GM04503 (cell line): ENCODE measurements at places on chromosomes 5 and 9.
A peak's percentile ranks its signal among the peaks of the same experiment; 100 is the strongest.

- DNase-seq, result no peak
Measured at GRCh38 chr9:70410368-70410767, 4.1 kb downstream of the KLF9 start.

GRCh38 chr5:133298447-133298846, 246.6 kb downstream of the HSPA4 start:
- DNase-seq, result no peak

GRCh38 chr9:34443533-34443932, 14.8 kb downstream of the FAM219A start:
- DNase-seq, result no peak

- DNase-seq, result no peak
Measured at GRCh38 chr9:131629825-131630204, 84.5 kb downstream of the PRRT1B start.

DNA sequence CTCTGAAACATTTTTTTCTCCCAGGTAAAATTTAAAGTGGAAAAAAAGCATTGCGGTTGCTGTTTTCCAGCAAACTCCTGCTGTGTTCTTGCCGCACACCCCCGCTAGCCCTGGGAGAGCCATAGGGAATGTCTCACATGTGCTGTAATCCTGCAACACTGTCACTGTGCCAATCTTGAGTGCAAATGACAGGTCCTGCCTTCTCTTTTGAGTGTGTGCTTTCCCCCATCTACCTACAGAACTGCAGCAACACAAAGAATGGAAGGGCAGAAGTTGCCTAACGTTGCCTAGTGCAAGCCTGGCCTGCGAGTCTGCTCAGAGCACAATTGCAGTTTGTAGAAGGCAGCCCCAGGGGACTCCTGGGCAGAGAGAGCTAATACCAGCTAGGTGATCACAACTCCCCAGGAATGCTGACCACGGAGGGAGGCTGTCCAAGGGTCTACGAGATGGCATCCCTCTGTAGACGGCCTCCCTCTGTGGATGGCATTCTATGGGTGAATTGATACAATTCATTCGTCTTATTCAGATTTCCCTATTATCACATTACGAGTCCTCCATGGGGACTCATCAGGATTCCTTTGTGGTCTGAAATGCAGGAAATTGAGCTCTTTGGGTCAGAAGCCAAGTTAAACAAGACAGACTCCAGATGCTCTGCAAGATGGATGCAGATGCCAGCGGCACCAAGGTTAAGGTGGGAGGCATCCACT, 172.6 kb upstream of the S1PR3 start:
- peak; percentile 66 for DNase-seq

GRCh38 chr5:61401726-61402125, 69.7 kb downstream of the ZSWIM6 start:
- peak; percentile 31 for DNase-seq

DNA sequence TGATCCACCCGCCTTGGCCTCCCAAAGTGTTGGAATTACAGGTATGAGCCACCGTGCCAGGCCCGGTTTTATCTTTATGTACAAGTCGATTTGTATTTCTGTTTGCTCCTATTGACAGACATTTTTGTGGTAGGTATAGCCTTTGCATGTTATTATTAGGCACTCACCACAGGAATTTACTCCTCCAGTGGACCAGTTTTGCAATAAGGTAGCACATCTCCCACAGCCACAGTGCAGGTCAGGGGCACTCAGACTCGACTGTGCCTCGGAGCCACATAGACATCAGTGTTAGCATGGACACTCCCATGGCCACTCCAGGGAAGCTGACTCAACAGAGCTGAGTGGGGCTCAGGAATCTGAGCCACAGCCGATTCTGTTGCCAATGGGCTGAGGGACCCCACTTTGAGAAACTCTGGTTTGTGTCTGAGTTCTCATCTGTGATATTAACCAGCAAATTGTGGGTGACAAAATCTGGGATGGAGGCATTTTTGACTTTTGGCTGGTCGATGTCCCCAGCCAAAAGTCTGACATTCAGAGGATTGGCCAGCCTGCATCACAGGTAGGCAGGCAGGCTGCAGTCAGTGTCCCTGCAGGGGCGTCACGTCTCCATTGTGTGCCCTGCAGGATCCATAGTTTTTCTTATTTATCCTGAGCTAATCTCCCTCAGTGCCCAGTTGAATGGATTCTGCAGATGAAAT, 15.0 kb upstream of the SHB start:
- DNase-seq, result no peak

DNA sequence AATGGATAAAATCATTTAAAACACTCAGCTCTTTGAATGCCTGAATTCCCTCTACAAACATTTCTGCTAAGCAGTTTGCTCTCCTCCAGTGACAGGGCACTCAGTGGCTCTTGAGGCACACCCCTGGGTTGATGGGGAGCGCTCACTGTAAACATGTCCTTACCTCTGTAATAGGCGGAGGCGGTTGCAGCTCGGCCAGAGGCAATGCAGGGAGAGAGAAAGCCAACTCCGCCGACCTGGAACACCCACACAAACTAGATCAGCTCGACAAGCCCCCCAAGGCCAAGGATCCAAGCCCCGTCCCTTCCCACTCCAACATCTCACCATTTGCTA, 329 bp downstream of the CDC23 start:
- DNase-seq, result no peak

- no peak for DNase-seq
Measured at GRCh38 chr9:113682297-113682771, 193.8 kb upstream of the ZNF618 start.

- no peak for DNase-seq
Measured at GRCh38 chr5:72618708-72619107, 111.5 kb upstream of the ZNF366 start.

DNA sequence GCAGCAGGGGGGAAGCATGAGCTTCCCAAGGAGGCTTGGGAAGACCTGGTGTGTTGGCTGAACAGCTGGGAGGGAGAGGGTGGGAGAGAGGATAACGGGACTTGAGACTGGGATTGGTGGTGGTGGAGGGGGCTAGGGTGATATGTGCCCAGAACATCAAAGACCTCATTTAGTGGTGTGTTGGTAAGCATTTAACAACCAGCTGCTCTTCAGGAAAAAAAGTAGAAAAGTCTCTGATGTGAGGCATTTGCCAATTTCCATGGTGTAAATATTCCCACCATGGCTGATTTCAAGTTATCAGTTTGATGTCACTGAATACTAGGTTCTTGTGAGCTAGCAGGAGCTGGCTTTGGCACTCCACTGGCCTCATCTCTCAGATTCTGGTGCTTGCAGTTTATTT, 170.8 kb downstream of the MACROH2A1 start:
- no peak for DNase-seq

DNA sequence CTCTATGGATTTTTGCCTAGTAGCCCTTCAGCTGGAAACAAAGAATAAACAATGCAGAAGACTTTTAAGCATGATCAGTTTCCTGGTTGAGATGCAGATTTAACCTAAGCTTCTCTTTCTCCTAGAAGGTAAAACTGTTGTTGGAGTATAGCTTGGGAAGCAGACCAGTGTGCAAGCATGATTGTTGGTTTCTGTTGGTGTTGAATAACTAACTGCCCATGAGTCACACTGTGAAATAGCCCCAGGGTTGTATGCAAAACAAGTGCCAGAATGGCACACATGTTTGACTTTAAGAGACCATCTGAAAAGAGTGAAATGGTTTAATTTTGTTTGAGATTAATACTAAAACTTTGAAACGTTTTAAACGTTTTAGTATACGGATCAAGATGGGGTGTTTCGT, 227.1 kb downstream of the ARHGEF28 start:
- peak; percentile 38 for DNase-seq

DNA sequence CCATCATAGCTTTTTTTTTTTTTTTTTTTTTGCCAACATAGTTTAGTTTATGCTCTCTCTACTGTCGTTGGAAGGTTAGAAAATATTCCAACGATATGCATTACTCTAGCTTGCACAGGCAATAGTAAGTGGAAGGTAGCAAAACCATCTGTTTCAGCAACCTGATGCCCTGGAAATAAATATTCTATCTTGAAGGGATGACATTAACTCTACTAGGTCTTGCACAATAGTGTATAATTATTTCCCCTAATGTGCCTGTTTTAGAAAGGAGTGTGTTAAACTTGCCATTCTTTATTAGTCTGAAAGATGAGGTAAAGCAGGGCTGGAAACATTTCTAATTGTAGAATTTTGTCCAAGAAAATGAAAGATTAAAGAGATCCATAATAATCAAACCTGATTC, 111.0 kb downstream of the PCSK5 start:
- DNase-seq, result no peak

DNA sequence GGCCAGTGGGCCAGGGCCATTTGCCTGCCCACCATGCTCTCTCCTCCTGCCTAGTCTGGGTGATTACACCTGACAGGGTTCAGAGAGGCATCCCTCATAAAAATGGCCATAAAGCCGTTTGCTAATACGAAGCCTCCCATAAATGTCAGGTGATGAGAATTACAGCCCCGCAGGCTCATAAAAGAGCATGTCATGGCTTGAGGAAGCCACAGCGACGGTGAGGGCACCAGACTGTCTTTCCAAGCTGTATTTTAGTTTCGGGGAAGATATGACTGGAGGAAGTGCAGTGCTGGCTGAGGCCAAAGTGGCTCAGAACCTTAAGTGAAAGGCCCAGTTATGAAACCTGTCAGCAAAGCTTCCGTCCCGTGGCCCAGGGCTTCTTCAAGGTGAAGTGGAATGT, 18.5 kb upstream of the TCERG1 start:
- no peak for DNase-seq

GRCh38 chr9:115517335-115518075, 399.5 kb upstream of the TNC start:
- peak; percentile 61 for DNase-seq

- DNase-seq, result no peak
Measured at GRCh38 chr5:55134053-55134722, 25.8 kb upstream of the GPX8 start.

DNA sequence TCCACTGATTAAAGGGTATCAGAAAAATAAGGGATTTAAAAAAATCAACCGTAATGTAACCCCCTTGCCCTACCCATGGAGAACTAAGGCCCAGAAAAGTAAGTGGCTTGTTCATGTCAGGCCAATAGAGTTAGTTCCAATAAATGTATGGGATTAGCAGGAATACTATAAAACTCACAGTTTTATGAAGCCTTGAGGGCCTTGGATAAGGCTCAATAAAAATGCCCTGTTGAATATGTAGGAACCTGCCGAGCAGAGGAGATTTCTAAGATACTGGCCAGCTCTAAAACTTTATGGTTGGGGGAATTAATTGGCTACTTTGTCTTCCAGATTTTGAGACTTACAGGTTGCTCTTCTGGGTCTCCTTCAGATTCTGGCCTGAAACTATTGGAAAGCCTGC, 231.0 kb downstream of the GLIS3 start:
- no peak for DNase-seq

DNA sequence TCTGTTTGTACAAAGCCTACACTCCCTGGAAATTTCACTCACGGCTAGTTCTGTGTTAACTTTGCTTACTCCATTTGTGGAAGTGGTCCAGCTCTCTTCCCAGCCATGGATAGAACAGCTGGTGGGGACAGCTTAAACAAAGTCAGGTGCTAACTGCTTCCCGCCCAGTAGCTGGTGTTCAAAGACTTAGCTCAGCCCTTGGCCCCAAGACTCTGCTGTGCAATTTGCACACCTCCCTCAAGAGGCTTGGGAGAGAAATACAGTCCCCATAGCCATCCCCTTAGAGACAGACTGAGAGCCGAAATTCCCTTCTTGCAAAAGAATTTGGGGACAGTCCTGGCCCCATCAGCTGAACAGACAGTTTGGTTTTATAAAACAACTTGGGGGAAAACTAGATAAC, 73.8 kb upstream of the RAI14 start:
- DNase-seq, result no peak

- no peak for DNase-seq
Measured at GRCh38 chr9:126514037-126514821, 99.5 kb upstream of the LMX1B start.

GRCh38 chr5:122906768-122907167, 61.4 kb downstream of the SNX24 start:
- no peak for DNase-seq

- DNase-seq, result no peak
Measured at GRCh38 chr5:57802131-57802530, 319.5 kb upstream of the ACTBL2 start.

DNA sequence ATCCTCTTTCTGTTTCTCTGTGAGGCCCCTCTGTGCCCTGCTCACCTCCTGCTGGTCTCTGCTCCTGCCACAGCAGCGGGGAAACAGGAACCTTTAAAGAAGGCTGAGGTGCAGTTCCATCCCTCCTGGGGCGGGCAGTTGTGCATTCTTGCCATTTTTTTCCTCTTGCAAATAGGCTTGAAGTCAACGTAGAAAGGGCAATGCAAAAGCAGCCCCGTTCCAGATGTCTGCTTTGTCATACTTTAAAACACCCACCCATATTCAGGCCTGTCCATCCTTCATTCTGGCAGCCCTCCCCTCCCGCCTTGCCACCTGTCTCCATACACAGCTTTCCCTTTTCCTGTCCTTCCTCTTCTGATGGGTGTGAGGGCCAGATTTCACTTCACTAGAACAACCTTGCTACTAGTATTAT, 65.4 kb upstream of the KLF9 start:
- no peak for DNase-seq

GRCh38 chr5:135034236-135034962, 371 bp upstream of the PITX1 start:
- no peak for DNase-seq

DNA sequence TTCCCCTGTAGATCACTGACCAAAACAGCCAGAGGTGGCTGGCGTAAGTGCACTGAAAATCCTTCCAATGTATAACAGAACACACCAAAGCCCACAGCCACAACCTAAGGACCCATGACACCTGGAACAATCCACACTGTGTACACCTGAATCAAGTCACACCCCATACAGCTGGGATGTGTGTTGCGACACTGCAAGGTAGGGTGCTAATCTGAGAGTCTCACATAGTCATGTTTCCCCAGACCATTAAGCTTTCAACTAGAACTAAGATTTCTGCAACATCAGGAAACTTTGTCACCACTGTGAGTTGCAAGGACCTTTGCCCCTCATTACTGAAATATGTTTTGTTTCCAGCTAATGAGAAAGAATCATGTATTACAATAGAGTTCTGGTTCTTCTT, 59.4 kb downstream of the MED27 start:
- no peak for DNase-seq

- DNase-seq, result no peak
Measured at GRCh38 chr5:142613271-142613671, 72.6 kb downstream of the FGF1 start.

DNA sequence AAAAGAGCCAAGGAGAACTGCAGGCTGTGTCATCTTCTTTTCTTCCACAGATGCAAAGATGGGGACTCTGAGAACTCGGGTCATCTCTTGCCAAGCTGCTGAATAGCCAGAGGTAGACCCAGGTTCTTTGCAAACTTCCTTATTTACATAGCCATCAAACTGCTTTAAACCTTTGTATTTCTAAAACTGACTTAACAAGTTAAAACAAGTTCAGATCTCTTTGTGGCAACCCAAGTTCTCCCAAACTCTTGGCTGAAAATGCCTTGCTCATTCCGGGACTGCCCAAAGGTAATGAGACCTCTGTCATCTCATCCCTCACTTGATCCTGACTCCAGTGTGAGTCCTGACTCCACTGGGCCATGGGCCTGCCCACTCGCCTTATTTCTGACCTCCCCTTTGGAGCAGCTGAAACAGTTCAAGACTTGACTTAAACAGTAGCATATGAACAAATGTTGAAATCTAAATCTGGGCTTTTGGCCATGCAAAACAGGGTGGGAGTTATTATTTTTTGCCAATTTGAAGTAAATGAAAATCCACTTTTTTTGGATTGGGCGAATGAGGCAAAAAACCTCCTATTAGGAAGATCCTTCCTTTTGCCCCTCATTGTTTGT, 50.6 kb downstream of the FBXL7 start:
- no peak for DNase-seq
